ENCODE measurements at places on chromosomes 5 and 9. TPM values are rescaled to one million over a fixed set of nuclear protein-coding genes. Genes with fewer than 3 reads are reported as not detected.

The MRPS30 gene
- total RNA-seq = 40.7 TPM

DNA sequence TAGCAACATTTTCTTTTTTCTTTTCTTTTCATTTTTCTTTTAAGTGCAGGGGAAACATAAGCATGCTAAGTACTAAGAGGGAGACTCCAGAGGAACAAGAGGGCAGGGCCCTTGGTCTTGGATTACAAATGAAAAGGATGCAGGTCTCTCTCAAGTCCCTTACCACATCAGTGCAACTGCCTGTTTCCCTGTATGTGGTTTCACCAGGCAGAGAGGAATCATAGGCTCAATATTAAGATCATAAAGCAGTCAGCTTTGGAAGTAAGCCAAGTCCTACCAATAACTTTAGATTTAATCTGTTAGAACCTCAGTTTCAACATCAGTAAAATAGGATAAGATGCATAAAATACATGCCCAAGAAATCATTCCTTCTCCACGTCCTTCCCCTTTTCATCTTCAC lies 422.7 kb upstream of the PAPPA start:
- no peak overlapping the region for H3K27ac ChIP-seq
- H3K27me3 ChIP-seq = peaks cover 2% of the 10 kb centered on the region
- no peak for DNase-seq
- peaks cover 9% of the 10 kb centered on the region for H3K36me3 ChIP-seq
- peaks cover 6% of the 10 kb centered on the region for H3K4me1 ChIP-seq

DNA sequence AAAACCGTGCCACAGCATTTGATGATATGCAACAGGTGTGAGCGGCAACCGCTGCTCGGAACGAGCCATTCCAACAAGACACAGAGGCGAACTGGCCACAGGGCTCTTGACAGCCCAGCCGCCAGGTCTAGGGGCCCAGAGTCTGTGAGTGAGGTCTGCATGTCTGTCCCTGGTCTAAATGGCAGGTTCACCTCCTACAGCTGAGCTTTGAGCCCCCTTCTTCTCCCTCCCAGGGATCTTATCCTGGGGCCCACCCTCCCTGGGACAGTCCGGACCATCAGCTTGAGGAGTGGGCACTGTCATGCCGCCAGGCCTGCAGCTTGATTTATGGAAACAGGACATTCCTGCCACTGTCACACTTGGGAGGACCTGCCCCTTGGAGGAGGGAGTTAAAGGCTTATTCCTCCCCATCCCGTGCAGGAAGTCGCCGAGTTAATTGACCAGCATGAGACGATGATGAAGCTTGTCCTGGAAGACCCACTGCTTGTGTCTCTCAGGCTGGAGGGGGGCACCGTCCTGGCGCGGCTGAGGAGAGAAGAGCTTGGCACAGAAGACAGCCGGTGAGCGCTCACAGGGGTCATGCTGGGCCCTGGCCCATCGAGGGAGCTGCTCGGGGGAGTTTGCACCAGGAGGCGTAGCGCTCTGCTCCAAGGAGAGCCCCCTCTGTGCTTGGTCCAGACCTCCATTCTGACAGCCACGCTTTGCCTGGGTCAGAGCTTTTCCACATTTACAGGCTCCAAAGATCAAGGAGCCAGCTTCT lies 35.5 kb upstream of the LRRC14B start:
- H3K36me3 ChIP-seq = peaks cover 13% of the 10 kb centered on the region
- peaks cover 15% of the 10 kb centered on the region for H3K4me1 ChIP-seq
- H3K4me3 ChIP-seq = no peak overlapping the region

The REEP2 gene
- 232 TPM for total RNA-seq

- no peak overlapping the region for H3K4me3 ChIP-seq
- DNase-seq = no peak
- H3K36me3 ChIP-seq = no peaks in the 10 kb centered on the region
- no peaks in the 10 kb centered on the region for H3K27me3 ChIP-seq
Measured at GRCh38 chr5:41787265-41787664, 83.0 kb downstream of the OXCT1 start.

DNA sequence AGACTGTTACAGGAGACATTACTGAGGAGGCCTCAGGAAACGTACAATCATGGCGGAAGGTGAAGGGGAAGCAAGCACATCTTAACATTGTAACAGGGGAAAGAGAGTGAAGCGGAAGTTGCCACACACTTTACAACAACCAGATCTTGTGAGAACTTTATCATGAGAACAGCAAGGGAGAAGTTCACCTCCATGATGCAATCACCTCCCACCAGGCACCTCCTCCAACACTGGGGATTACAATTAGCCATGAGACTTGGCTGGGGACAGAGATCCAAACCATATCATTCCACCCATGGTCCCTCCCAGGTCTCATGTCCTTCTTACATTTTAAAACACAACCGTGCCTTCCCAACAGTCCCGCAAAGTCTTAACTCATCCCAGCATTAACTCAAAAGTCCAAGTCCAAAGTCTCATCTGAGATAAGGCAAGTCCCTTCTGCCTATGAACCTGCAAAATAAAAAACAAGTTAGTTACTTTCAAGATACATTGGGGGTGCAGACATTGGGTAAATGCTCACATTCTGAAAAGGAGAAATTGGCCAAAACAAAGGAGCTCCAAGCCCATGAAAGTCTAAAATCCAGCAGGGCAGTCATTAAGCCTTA lies 138.3 kb downstream of the TMEM161B start:
- no peak for DNase-seq
- no peak overlapping the region for H3K27ac ChIP-seq
- no peaks in the 10 kb centered on the region for H3K36me3 ChIP-seq
- H3K4me1 ChIP-seq = no peaks in the 10 kb centered on the region
- no peak overlapping the region for H3K4me3 ChIP-seq

DNA sequence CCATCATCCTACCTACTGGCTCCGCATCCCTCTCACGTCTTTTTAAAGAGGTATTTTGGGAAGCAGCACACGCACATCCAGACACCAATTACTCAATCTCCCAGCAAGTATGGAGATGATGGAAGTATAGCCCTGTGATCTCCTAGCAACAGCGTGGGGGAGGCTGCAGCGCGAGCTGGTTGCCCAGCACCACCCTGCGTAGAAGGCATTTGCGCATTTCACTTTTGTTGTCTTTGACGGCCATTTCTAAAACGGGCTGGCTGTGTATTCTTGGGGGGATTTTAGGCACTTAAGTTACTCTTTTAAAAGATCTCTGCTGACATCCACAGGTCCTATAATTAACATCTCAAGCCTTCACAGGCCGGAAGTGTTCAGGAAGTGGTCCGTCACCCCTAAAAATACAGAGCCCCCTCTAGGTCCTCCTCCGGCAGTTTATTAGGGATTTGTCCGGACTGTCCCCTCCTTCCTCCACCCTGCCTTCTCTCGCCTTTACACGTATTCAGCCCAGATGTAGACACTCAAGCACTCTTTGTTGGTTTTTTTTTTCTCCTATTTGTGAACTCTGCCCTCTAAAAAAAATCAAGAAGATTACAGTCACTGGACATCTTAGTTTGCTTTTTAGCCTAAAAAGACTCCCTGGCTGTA lies 371.4 kb downstream of the NTRK2 start:
- no peak overlapping the region for H3K27ac ChIP-seq
- H3K4me3 ChIP-seq = no peak overlapping the region
- DNase-seq = no peak
- H3K4me1 ChIP-seq = no peaks in the 10 kb centered on the region
- peaks cover 4% of the 10 kb centered on the region for H3K27me3 ChIP-seq
- H3K36me3 ChIP-seq = no peaks in the 10 kb centered on the region

GRCh38 chr5:132640613-132641012 lies 17.4 kb upstream of the IL13 start:
- peaks cover 7% of the 10 kb centered on the region for H3K36me3 ChIP-seq
- DNase-seq = no peak
- no peaks in the 10 kb centered on the region for H3K4me1 ChIP-seq
- no peak overlapping the region for H3K4me3 ChIP-seq
- peaks cover 4% of the 10 kb centered on the region for H3K27me3 ChIP-seq
- H3K27ac ChIP-seq = no peak overlapping the region

- peaks cover 5% of the 10 kb centered on the region for H3K27me3 ChIP-seq
- no peaks in the 10 kb centered on the region for H3K4me1 ChIP-seq
- H3K36me3 ChIP-seq = no peaks in the 10 kb centered on the region
- no peak overlapping the region for H3K27ac ChIP-seq
Measured at GRCh38 chr5:149687486-149688168, 42.5 kb upstream of the PPARGC1B start.

- H3K36me3 ChIP-seq = no peaks in the 10 kb centered on the region
- DNase-seq = peak; percentile 37
- H3K27ac ChIP-seq = peak overlapping the region; percentile 85
- H3K4me1 ChIP-seq = peaks cover 30% of the 10 kb centered on the region
- peaks cover 10% of the 10 kb centered on the region for H3K27me3 ChIP-seq
- peak overlapping the region; percentile 98 for H3K4me3 ChIP-seq
Measured at GRCh38 chr5:96431376-96432187, 1.5 kb downstream of the PCSK1 start.

GRCh38 chr5:118924006-118924389 lies 64.3 kb downstream of the DTWD2 start:
- H3K36me3 ChIP-seq = no peaks in the 10 kb centered on the region
- H3K27me3 ChIP-seq = peaks cover 2% of the 10 kb centered on the region
- H3K4me3 ChIP-seq = no peak overlapping the region
- H3K27ac ChIP-seq = no peak overlapping the region
- peaks cover 3% of the 10 kb centered on the region for H3K4me1 ChIP-seq

DNA sequence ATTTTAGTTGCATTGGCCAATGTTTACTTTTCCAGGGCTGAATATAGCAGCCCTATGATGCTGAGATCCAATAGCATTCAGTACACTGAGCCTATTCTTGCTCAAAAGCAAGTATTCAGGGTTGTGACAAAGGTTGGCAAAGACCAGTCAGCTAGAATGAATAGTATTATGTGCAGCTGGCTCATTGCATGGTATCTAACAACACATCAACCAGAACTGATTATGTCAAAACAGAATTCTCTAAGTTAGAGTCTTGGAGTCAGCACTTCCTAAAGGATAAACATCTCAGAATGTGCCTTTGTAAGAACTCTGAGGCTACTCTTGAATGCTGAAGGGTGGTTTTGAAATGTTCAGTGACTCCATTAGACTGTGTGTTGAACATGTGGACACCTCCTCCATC lies 774.5 kb upstream of the RGMB start:
- H3K27me3 ChIP-seq = no peaks in the 10 kb centered on the region
- no peak for DNase-seq
- no peaks in the 10 kb centered on the region for H3K4me1 ChIP-seq
- no peaks in the 10 kb centered on the region for H3K36me3 ChIP-seq
- no peak overlapping the region for H3K4me3 ChIP-seq
- H3K27ac ChIP-seq = no peak overlapping the region

GRCh38 chr5:121945261-121945660 lies 16.5 kb upstream of the SRFBP1 start:
- no peak overlapping the region for H3K27ac ChIP-seq
- no peaks in the 10 kb centered on the region for H3K27me3 ChIP-seq
- no peaks in the 10 kb centered on the region for H3K4me1 ChIP-seq
- no peaks in the 10 kb centered on the region for H3K36me3 ChIP-seq

The SLCO6A1 gene
- total RNA-seq = 1.6 TPM
